Stimulated activated CD8-positive, alpha-beta memory T cell treated with anti-CD3 and anti-CD28 coated beads, Interleukin-4, amount 100 ng/mL, for 24 hours (primary cell): ENCODE measurements at places on chromosomes 3 and 15.

DNA sequence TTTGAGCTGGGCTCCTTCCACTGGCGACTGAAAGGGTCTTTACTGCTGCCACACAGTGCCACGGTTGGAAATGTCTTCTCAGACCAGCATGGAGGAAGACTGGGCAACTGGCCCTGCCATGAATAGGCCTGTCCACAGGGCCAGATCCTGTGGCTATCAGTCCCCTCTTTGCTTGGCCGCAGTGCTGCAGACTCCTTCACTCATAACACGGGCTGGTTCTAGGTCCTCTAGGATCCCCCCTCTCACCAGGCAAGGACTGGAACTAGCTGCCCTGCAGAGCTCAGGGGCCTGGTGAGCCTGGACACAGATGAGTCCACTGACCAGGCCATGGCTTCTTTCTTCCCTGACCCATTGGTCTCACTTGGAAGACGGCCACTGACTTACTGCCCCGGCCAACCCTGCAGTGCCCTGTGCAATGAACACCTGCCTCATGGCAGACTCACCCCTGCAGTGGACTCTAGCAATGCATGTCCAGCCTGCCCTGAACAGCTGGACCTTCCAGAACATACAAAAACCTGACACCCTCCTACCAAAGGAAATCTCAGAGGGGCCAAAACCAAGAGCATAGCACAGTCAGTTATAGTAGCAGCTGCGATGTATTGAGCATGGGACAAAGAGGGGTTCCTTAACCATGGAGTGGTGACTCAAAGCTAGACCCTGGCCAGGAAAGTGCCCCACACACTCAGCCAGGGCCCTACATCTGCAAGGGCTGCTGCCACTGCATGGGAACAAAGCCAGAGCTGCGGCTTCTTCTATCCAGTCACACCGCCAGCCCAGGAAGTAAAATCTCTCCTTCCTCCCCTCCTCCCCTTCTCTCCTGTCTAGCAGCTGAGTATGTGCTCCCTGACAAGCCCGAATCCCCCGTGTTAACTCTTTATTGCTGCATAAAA, 72.1 kb upstream of the ITGA11 start:
- no peak for DNase-seq

DNA sequence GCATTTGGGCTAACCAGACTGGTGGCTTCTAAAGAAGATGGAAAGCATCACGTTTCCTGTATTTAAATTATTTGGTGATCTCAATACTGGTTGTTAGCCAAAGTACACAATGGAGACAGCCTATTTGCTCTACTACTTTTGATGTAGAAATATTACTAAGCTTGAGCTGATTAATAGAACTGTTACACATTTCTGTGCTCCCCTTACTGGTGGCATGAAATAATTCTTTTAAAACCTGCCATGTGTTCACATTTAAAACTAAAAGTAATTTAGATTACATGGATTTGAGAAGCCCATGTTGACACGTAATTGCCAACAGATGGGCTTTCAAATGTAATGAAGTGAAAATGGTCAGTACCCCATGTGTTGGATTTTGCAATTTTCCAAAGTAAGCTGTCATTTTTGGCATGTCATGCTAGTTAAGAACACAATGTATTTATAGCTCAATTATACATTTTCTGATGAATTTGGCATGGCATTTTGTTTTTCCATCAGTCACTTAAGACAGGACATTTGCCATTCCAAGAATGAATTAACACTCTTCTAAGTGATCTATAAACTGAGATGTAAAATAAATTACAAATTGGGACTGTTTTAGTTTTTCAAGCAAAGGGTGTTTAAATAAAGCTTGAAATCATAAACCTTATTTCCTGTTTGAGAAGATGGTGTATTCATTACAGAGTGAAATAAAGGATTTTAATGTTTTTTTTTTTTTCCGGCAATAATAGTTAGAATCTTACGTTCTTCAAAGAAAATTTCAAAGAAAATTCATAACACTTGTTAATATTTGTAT, 10.8 kb upstream of the RARRES1 start:
- DNase-seq: no peak

DNA sequence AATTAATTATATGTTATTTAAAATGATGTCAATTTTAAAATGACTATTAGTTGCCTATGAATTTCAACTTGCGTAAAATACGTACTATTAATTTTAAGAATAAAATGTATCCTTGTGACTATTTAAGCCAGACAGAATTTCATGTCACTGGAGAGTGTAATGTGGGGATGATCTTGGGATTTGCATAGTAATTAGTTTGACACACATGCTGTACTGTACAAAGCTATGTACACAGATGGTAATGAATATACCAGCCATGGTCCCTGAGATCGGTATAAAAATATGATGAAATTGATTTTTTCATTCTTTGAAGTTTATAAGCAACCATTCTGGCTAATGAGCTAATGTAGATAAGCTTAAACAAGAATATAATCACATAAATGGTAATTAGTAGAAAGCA, 134.4 kb upstream of the ROBO1 start:
- no peak for DNase-seq

- DNase-seq: no peak
Measured at GRCh38 chr3:182484682-182485081, 308.6 kb upstream of the ATP11B start.

- no peak for DNase-seq
Measured at GRCh38 chr3:169454823-169455222, 208.7 kb downstream of the MECOM start.

DNA sequence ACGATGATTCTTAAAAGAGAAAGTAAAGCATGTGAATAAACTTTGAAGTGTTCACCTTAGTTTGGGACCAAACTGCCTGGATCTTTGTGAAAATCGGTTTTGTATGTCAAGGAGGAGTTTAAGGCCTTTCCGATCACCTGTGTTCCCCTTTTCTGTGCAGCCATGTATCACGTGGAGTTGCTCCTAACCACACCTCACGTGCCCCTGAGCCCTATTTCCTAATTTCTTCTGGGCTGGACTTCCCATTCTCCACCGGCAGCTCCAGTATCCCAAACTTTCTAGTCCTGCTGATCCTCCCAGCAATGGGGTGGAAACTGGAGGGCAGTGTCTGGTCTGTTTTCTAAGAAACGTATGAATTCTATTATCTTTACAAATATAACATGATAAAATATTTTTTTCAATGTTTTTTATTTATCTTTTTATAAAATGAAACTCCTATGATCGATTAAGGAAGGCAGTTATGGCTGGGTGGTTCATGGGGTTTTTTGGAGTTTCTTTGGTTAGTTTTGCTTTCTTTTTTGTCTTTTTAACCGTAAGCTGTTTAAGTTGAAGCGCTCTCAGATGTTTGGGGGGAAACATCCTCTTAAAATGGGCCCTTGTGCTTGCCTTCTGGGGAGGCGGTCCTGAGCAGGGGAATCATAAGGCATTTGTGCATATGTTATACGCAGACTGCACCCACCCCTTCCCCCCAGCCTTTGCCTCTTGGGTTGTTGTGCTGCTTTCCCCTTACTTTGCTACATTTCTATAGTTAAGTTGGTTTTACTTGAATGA, 43.6 kb upstream of the WWTR1 start:
- DNase-seq: no peak

GRCh38 chr3:100844063-100844936, 135.0 kb downstream of the TFG start:
- no peak for DNase-seq

- no peak for DNase-seq
Measured at GRCh38 chr15:65653801-65654521, 32.2 kb downstream of the SLC24A1 start.

- no peak for DNase-seq
Measured at GRCh38 chr3:141170678-141171295, 60.8 kb upstream of the PXYLP1 start.

DNA sequence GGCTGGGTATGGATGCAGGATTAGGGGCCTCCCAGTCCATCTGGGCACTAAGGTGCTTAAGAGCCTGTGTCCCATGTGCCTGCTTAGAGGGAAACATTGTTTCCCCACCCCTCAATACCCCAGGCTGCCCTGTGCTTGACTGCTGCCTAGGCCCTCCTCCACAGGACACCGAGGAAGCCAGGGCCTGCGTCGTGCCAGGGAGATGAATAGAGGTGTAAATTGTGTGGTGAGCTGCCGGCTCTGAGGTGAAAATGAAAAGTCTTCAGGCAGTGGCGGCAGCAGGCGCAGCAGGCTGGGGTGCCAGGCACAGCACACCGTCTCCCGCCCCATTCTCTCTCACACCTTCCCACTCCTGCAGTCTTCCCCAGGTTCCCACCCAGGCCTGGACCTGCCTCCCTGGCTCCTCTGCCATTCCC, 13.9 kb upstream of the GRM2 start:
- no peak for DNase-seq

DNA sequence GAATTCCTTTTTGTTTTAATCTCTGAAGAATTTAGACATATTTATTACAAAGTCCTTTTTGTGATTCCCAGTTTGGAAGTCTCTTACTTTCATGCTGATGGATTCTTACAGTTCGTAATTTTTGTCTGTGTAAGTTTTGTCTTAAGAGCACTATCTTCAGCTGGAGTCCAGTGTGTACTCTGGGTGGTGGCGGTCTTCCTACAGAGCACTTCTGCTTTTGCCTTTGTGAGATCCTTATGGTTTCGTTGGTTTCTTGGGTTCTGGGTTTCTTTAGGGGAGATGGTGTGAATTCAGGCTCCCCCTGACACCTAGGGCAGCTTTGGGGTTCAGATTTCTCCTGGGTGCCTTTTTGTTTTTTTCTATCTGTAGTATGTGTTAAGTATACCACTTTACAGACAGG, 45.3 kb downstream of the PLS1 start:
- no peak for DNase-seq

- no peak for DNase-seq
Measured at GRCh38 chr3:149621218-149622005, 36.4 kb downstream of the WWTR1 start.

DNA sequence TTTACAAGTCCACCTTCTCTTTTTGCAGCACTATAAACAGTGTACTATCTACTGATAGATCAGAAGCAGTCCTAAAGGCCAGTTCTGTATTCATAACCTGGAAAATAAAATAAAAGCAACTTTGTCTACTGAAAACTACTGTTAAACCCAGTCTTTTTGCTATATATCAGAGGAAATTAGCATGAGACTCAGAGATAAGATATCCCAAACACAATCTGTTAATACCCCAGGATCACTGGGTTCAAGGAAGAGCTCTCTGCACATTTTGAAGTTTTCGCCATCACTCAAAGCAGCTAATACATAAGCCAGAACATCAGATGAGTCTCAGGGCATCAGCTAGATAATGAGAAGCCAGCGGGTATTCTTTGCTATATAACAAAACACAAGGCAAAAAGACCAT, 21.8 kb downstream of the OSBPL10 start:
- DNase-seq: no peak

GRCh38 chr15:63857461-63857856, 23.7 kb upstream of the HERC1 start:
- no peak for DNase-seq

GRCh38 chr15:52556524-52557273, 12.1 kb downstream of the ARPP19 start:
- DNase-seq: no peak

DNA sequence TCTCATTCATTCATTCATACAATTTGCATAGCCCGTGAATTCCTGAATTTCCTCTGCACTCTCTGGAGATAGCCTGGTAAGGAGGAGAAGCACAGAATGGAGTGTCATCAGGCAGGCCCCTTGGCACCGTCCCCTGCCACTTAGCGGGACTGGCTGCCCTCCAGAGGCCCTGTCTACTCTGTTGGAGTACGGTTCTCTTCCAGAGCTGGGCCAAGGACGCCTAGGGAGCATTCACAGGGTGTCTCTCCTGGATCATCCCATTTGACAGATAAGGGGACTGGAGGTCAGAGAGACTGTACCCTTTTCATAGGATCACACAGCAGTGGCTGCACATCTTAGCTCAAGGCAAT, 48.0 kb downstream of the PTH1R start:
- no peak for DNase-seq

GRCh38 chr3:114877378-114878113, 269.5 kb downstream of the ZBTB20 start:
- DNase-seq: no peak

- no peak for DNase-seq
Measured at GRCh38 chr15:59399465-59400102, 26.9 kb upstream of the MYO1E start.

- no peak for DNase-seq
Measured at GRCh38 chr3:83034806-83035703, 1273.6 kb upstream of the GBE1 start.

GRCh38 chr15:83248151-83249029, 36.1 kb downstream of the BNC1 start:
- DNase-seq: no peak

DNA sequence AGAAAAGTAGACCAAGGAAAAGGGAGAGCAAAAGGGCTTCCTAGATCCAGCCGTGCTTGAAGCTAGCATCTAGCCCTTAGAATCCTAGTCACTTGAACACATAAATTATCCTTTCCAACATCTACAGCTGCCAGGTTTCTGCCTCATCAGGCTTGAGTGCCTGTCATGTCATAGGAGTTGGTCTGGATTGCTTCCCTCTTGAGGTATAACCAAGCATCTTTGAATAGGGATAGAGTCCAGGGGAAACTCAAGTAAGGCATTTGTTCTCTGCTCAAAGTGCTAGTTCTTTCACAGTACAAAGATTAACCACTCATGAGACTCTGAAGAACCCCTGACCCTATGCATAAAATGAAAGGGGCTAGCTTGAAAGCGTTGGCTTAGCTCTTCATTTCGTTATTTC, 72.3 kb downstream of the SLCO3A1 start:
- DNase-seq: no peak

GRCh38 chr3:49469037-49469935, 781 bp upstream of the DAG1 start:
- DNase-seq: no peak

DNA sequence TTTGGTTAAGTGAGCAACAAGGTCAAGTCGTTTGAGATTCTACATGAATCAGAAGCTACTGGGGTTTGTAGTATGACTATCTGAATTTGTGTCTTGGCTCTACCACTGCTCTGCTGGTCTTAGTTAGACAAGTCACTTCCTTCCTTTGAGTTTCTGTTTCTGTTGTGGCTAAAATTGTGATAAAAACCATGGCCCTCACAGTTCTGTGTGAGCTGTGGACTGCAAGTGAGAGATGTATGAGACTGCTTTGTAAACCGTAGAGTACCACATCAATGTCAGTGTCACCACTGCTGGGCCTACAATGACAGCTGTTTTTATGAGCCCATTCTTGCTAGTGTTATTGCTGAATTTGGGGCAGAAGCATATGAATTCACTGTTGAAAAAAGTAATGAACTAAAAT, 32.7 kb downstream of the RARB start:
- no peak for DNase-seq

- no peak for DNase-seq
Measured at GRCh38 chr3:137988152-137988551, 21.8 kb upstream of the CLDN18 start.
